ENCODE measurements at places on chromosomes 1 and 21.

GRCh38 chr1:19370453-19371170 is 58.5 kb downstream of the SLC66A1 start:
- no peak for DNase-seq

GRCh38 chr1:67582625-67583461 is 102.2 kb upstream of the GADD45A start:
- DNase-seq = peak; percentile 31

DNA sequence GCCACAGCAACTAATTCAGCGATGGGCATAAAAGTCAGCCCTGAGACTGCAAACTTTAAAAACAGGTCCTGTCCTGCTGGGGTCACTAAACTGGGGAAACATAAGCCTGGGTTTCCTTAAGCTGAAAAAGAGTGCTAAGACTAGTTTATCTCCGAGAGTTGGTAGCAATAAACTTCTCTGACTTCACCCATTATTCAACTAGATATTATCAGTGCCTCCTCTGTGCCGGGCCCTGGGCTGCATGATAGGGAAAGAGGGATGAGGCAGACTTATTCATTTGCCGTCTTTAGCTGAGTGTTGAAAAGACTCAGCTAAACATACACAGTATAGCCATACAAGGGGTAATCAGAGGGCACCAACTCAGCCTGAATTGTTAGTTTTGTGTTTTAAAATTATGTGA is 33.0 kb downstream of the AK2 start:
- DNase-seq = no peak

DNA sequence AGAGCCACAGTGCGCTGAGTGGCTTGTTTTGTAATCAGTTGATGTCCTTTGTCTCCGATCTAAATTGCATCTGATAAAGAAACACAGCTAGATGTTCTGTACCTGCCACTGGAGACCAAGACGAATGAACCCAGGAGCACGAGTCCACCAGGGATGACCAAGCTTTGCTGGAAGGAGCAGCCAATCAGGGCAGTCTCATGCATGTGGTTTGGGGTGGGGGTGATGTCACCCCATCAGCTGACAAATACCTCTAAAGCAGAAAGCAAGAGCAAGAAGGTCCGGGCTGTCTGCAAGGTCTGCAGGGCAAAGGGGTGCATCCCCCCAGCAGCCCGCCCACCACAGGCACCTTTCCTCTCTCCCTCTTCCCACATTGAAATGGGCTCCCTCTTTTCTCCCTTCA is 653.8 kb downstream of the AJAP1 start:
- DNase-seq = no peak

DNA sequence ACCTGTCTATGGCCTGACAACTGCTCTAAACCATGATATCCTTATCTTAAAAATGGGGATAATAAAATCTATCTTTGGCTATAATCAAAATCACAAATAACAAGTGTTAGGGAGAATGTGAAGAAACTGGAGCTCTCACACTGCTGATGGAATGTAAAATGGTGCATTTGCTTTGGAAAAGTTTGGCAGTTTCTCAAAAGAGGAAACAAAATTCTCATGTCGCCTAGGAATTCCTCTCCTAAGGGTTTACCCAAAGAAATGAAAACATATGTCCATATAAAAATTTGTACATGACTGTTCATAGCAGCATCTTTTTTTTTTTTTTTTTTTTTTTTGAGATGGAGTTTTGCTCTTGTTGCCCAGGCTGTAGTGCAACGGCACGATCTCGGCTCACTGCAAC is 64.3 kb downstream of the ZNF281 start:
- no peak for DNase-seq
